ENCODE measurements at places on chromosomes 6 and 20.
A peak's percentile ranks its signal among the peaks of the same experiment; 100 is the strongest.

DNA sequence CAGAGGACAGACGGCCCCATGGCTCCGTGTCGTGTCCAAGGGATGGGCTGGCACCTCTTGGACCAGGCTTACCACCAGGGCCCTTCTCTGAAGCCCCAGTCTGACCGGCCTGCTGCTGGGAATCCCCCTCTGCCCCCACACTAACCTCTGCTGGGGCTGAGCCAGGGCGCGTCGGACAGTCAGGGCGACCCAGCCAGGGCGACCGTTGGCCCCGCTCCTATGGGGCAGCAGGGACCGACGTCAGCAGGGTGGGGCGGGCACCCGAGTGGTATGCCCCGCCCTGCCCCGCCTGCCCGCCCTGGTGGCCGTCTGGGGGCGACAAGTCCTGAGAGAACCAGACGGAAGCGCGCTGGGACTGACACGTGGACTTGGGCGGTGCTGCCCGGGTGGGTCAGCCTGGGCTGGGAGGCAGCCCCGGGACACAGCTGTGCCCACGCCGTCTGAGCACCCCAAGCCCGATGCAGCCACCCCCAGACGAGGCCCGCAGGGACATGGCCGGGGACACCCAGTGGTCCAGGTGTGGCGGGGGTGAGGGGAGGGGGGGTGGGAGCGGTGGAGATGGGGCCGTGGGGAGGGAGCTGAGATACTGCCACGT, at the start of gene SLC17A9:
Gene SLC17A9 (plus strand): TSS at position 337 of the 595 bp plus-strand sequence. CDS start 122 bp downstream, at position 459.
- peak; percentile 30 for DNase-seq

DNA sequence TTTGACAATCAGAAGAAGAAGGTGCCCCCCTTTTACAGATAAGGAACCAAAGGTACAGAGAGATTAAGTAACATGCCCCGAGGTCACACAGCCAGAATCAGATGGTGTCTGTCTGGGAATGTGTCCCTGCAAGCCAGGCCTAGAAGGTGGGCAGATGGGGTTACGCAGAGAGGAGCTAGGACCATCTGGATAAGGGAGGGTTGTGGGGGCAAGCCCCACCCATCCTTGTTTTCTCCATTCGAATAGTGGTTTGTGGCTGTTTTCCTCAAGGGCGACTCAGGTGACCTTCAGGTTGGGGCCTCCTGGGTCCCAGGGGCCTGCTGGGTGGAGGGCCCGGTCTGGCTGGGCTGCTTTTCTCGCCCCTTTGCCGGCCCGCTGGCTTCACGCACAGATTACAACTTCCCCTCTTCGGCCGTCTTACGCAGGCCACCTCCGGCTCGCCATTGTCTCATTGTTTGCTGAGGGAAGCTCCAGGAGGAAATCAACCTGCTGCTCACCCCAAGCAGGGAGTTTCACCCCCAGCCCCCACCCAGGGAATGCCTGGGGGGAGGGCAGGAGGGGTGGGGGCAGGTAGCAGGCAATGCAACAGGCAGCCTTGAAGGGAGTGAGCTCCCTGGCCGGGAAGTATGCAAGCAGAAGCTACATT, 30.8 kb upstream of the CSNK2A1 start:
- DNase-seq: no peak

- no peak for DNase-seq
Observed at GRCh38 chr20:32764005-32764960, 2.1 kb downstream of the DNMT3B start.

GRCh38 chr20:57878786-57879424, 169.1 kb upstream of the PMEPA1 start:
- no peak for DNase-seq
